Fibroblast of skin of abdomen (primary cell): ENCODE measurements at places on chromosomes 12 and 14.

- no peak for DNase-seq
Observed at GRCh38 chr12:1494856-1495255, 99.5 kb downstream of the FBXL14 start.

- no peak for DNase-seq
Observed at GRCh38 chr14:51613416-51613815, 38.3 kb upstream of the FRMD6 start.

DNA sequence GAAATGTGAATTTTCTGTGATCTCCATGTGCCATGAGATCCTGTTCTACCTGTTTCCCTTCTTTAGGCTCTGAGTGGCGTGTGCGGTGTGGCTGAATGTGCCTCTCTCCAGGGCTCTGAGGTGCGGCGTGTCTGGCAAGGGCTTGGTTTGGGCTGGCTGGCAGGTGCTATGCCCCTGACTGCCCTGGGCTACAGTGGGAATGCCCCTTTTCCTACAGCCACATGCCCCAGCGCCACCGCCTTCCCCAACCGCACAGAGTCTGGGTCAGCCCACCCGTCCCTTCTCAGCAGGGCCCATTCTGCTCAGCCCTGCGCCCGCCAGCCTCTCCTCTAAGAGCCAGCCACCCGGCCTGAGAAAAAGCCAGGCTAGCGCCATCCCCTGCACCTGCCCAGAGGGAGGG, 24.7 kb downstream of the BTBD6 start:
- no peak for DNase-seq

- no peak for DNase-seq
Observed at GRCh38 chr14:73168691-73169090, 32.4 kb downstream of the PSEN1 start.

DNA sequence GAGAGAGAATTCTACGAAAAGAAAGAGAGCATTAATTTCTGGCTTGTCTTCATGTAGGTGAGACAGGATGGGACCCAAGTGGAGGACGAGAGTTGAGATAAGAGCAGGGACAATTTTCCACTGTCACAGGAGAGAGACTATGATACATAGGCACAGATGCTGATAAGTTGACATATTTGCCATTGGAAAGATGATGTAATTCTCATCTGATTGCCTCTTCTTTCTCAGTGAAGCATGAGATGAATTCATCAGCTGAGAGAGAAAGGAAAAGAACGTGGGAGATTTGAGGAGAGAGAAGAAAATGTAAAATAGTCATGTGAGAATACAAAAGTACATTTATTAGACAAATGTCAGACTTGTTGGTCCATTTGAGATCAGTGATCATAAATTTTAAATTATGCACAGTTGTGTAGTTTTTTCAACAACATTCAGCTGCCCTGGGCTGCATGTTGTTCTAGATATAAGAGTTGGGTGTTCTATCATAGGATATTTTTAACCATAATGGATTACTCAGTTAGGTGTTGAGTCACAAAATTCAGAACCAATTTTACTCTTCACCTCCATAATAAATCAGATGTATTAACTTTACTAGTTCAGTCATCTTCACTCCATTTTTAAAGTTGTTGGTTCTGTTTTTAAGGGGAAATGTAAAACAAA, 222.9 kb downstream of the DPY19L2 start:
- no peak for DNase-seq

DNA sequence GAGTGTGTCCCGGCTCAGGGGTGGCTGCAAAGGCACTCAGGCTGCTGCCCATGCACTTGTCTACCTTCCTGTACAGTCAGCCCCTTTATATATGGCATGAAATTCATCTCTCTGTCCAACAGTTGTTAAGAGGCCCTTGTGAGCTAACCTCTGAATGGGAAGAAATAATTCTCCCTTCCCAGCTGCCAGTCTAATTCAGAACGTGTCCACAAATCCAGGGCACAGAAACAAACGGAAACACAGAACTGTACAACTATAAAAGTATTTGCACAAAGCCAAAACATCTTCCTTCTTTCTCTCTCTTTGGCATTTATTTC, 849 bp downstream of the KRT5 start:
- no peak for DNase-seq

GRCh38 chr14:24565766-24566165, 10.3 kb downstream of the CTSG start:
- DNase-seq: no peak

GRCh38 chr12:93156086-93156716, 221.5 kb upstream of the NUDT4 start:
- no peak for DNase-seq

GRCh38 chr12:121154793-121155375, 22.2 kb downstream of the P2RX7 start:
- no peak for DNase-seq

DNA sequence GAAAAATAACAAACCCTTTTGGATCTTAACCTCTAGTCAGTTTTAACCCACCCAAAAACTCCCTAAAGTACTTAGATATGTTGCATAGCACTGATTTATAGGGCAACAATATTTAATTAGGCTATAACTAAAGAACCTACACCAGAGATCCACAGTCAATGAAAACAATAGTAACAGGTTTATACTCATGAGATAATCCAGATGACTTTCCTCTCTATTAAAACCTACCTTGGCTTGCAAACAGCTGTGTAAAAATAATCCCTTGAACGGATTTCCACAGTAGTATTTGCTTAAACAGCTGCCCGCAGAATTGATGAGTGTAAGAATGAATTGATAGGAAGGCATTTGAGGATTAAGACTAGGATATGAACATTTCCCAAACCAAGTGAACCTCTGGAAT, 104.3 kb upstream of the PTPRR start:
- DNase-seq: no peak

DNA sequence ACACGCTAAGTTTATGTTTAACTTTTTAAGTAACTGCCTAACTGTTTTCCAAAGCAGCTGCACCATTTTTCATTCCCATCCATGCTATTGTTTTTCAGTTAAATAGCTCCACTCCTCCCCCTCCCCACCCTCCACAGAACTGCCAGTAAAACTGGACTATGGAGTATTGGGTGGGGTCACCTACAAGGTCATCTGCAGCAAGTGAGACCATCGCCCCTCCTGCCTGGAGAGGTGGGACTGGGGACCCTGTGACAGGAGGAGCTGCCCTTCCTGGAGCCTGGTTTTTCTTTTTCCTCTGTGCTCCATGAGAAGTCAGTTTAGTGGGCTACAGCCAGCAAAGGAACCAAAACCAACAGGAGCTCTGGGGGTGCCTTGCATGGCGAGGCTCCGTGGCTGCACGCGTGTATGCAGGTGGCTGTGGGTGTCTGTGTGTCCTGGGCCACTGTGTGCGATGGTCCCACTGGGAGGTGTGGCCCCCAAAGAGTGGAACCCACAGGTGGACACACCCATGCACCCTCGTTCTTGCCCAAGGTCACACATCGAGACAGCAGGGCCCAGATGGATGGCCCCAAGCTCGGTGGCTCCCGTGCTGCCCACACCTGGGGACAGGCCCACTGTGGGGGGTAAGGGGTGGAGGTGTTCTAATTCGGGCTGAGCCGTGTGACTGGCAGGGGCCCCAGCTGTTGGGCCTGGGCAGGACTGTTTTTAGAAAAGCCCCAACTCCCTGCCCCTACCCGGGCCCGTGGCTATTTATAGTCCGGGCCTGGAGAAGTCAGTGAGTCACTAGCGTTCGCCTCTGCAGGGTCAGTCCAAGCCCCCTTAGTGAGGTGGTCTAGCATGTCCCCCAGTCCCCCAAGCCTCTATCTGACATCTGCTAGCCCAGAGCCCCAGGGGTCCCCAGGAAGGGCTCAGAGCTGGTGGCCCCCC, 2.3 kb upstream of the ADSS1 start:
- no peak for DNase-seq

GRCh38 chr12:11893998-11894397, 176.7 kb upstream of the BCL2L14 start:
- no peak for DNase-seq

DNA sequence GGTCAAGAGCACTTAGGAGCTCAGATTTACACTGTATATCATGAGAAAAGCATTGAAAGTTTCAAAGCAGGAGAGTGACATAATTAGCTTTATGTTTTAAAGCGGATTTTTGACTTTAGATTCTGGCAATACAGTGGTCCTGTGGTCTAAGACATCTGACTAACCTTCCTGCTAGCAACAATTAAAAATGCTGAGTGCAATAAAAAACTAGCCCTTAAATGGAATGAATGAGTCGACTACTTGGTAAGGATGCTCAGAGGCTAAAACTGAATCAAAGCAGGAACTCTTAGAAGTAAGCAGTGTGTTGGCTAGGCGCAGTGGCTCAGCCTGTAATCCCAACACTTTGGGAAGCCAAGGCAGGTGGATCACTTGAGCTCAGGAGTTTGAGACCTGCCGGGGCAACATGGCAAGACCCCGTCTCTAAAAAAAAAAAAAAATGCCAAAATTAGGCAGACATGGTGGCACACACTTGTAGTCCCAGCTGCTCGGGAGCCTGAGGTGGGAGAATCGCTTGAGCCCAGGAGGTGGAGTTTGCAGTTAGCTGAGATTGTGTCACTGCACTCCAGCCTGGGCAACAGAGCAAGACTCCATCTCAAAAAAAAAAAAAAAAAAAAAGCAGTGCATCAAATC, 18.9 kb downstream of the BICD1 start:
- peak; percentile 82 for DNase-seq

- no peak for DNase-seq
Observed at GRCh38 chr12:12964255-12964654, 12.3 kb upstream of the GPRC5D start.

GRCh38 chr12:52018433-52019112, 11.8 kb downstream of the TAMALIN start:
- DNase-seq: no peak

DNA sequence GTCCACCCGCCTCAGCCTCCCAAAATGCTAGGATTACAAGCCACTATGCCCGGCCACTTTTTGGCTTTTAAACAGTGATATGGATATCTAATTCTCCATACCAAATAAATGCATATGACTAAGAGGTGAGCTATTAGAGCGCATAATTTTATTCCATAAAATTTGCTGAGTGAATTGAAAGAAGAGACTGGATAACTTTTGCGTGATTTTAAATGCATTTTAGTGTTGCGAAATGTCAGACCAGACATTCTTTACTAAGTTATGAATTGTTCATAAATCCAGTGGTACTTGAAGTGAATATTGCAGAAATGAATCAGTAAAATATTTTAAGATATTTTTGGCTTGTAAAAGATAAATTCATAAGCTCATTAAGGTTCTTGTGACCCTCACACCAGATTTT, 50.9 kb upstream of the DIP2B start:
- DNase-seq: peak; percentile 48

DNA sequence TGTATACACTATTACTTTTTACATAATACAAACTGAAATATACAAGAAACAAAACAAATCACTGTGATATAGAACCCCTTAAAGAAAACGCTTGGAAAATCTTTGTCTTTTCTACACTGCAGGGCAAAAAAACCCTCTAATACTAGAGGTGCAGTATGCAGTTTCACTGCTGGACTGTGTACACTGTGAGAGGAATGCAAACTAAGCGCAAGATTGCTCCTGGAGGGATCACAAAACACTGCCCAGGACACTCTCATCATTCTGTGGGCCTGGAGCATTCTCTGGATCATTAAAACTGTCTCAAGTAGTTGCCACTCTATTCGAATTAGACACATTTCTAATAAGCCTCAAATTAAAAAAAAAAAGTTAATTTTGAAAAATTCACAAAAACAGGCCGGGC, 217.6 kb downstream of the MED13L start:
- DNase-seq: no peak

- DNase-seq: no peak
Observed at GRCh38 chr12:3054374-3054773, 22.8 kb upstream of the TSPAN9 start.

- DNase-seq: no peak
Observed at GRCh38 chr12:105399428-105400081, 69.1 kb downstream of the C12orf75 start.

GRCh38 chr12:5492562-5492961, 60.7 kb downstream of the NTF3 start:
- DNase-seq: no peak

GRCh38 chr12:89976866-89977265, 268.2 kb upstream of the ATP2B1 start:
- DNase-seq: no peak

DNA sequence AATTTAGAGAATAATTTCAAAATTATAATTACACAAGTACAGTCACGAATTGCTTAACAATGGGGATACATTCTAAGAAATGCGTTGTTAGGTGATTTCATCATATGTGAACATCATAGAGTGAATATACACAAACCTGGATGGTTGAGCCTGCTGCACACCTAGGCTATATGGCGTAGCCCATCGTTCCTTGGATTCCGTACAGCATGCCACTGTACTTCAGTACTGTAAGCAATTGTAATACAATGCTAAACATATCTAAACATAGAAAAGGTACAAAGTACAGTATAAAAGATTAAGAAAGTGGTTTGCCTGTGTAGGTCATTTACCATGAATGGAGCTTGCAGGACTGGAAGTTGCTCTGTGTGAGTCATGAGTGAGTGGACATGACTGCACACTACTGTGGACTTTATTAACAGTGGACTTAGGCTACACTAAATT, 286.2 kb downstream of the CACNA1C start:
- peak; percentile 68 for DNase-seq

DNA sequence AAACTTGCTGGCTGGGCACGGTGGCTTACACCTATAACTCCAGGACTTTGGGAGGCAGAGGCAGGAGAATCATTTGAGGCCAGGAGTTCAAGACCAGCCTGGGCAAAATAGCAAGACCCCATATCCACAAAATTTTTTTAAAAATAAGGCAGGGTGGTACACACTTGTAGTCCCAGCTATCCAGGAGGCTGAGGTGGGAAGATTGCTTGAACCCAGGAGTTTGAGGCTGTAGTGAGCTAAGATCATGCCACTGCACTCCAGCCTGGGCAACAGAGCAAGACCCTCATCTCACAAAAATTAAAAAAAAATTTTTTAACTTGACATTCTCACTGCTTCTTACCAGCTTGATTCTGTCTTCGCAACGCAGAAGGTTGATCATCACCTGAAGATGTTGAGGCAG, 39.5 kb downstream of the SSH1 start:
- no peak for DNase-seq
